ELF-1 (cell line): ENCODE measurements at places on chromosomes 12 and 14.

- peak; percentile 63 for DNase-seq
These were observed at the start of gene ANKS1B for GRCh38 chr12:99984271-99985128. Gene ANKS1B, minus strand, starts transcription at chr12:99984936. Its CDS starts 699 bp downstream, at chr12:99984237.

DNA sequence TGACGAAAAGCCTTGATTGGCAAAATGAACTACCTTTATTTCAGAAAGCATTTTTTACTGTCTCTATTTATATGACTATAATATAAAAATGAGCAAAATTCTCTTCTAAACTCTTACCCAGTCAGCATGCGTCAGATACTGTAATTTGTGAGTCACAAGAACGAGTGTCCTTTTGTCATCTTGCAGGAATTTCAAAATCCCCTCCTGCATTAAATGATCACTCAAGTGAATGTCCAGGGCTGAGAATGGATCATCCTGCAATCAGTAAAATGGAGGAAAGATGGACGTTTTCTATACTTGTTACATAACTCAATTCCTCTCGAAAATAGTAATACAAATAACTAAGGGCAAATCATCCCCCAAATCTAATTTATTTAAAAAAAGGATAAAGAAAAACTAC is 77.7 kb upstream of the KCNJ8 start:
- no peak for DNase-seq

GRCh38 chr12:50647479-50647878 is 116.4 kb upstream of the ATF1 start:
- DNase-seq: no peak

GRCh38 chr12:120065472-120065871 is 51.1 kb downstream of the RAB35 start:
- no peak for DNase-seq

- peak; percentile 22 for DNase-seq
These were observed 232.8 kb upstream of the SEL1L start for GRCh38 chr14:81766321-81766915.

DNA sequence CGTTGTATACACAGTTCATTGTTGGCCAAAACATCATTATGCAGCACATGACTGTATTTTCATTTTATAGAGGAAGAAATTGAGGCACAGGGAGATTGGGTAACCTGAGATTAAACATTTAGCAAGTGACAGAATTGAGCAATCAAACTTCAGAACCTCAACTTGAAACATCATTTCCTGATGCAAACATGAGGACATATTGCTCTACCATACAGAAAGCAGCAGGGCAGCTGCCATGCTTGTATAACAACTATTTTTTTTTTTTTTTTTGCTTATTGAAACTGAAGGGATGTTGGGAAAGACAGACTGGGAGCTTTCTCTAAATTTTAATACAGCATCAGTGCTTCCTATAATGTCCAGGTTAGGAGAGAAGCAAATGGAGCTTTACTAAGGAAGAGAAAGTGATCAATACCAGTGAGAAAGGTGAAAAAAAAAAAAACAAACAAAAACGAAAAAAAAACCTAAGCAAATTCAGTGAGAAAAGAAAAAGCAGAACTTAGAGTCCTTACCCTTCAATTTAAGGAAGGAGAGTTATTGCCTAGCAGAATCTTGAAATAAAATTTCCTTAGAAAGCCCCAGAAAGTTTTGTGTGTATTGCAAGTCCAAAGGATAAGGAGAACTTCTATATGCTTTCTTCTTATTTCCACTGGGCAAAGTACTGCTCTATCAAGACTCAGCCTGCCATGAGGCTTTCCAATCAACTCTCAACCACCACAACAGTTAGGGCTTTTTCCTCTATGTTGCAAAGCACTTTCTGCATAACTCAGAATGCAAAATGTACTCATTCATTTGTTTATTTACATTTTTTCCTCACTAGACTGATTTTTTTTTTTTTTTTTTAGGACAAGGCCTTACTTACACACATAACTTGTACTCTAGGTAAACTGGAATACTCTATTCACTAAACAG is 21.6 kb downstream of the BTG1 start:
- DNase-seq: no peak

- DNase-seq: no peak
These were observed 82.7 kb downstream of the BCL11B start for GRCh38 chr14:99189201-99189801.

- DNase-seq: no peak
These were observed 11.5 kb downstream of the PTGER2 start for GRCh38 chr14:52325630-52326029.

DNA sequence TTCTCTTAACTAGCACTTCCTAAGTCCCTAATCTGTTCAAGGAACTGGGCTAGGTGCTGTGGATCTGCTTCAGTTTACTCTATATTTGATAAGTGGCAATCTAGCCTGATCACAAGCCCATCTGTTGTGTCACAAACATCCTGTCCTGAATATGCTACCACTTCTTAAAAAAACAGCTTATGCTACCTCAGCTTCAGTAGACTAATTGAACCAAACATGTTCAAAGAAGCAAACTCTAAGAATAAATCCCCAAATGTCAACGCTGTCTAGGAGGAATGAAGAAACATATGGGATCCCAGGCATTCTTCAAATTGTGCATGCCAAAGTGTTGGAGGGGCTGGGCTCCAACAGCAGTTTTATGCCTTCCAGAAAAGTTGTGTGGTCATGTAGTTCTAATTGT is 10.4 kb upstream of the KCNH5 start:
- DNase-seq: no peak

DNA sequence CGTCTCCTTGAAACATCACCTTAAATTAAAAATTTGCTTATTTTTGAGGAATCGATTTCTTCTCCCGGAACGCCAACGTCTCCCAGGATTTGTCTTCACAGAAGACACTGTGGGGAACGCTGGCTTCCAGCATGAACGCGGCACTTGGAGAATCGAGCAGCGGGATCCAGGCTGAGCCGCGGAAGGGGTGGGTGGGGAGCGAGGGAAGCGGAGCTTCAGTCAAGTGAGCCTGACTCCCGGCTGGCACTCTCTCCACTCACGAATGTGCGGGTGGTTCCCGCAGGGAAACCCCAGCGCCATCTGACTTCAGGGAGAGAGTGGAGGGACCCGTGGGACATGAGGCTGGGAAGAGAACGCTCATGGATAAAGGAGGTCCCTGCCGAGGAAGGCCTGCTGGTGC is 506.0 kb upstream of the TMEM132C start:
- DNase-seq: no peak

- DNase-seq: no peak
These were observed 65.8 kb downstream of the GALNT16 start for GRCh38 chr14:69325646-69326265.

DNA sequence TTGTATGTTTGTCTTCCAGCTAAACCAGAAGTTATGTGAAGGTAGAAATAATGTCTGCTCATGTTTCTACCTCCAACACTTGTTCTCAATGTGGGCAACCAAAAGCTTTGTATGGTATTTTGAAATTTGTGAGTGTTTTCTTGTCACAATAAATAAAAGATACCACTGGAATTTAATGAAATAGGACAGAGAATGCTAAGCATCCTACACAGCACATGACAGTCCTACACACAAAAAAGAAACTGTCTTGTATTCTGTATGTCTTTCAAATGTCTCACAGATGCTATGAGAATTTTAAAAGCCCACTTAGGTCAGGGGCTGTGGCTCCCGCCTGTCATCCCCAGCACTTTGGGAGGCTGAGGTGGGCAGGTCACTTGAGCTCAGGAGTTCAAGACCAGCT is 68.9 kb downstream of the RALGAPA1 start:
- no peak for DNase-seq

DNA sequence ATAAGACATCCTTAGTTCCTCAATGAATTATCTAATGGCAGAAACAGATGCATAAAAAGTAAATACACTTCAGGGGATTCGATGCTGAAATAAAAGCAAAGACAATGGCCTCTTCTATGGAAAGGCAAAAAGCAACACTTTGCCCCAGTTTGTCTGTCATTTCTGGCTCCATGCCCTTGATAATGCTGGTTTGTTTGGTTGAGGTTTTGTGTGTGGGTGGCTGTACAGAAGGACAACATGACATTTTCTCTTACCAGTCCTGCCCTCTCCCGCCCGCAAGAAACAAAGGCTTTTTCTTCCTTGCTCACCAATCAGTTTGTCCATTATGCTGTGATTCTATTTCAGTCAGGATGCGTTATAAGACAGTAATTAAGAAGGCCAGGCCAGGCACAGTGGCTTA is 18.1 kb upstream of the WDR89 start:
- DNase-seq: no peak

- DNase-seq: no peak
These were observed 13.2 kb upstream of the COL2A1 start for GRCh38 chr12:48017496-48017895.

DNA sequence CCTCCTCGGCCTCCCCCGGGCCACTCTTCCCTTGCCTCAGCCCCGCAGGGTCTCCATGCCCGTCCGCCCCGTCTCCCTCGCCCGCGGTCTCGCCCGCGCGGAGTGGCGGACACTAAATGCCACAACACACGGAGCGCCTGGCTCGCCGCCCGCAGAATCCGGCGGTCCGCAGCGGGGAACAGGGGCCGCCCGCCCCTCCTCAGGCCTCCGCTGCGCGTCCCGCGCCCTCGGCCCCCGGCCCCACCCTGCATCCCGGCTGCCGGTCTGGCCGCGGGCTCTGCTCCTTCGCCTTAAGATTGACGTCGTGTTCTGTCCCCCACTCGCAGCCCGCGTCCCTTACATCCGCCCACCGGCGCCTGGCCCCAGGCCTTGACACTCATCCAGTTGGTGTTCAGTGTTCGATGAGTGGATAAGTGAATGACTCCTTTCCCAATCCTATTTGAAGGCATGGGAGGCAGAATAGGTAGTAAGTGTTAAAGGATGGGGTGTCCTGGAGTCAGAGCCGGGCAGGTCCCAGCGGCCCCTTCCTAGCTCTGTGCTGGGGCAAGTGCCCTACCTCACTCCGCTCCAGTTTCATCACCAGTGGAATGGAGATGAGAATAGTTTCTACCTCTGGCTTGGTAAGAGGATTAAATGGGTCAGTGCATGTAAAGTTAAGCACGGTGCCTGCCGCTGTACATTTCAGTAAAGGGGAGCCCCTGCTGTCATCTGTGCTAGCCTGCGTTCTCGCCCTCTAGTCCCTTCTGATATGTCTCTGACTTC is 622 bp downstream of the TECPR2 start:
- peak; percentile 30 for DNase-seq

GRCh38 chr14:99749763-99750715 is 43.2 kb upstream of the EML1 start:
- DNase-seq: no peak

- DNase-seq: peak; percentile 4
These were observed 518.1 kb downstream of the TRHDE start for GRCh38 chr12:72790273-72790672.

DNA sequence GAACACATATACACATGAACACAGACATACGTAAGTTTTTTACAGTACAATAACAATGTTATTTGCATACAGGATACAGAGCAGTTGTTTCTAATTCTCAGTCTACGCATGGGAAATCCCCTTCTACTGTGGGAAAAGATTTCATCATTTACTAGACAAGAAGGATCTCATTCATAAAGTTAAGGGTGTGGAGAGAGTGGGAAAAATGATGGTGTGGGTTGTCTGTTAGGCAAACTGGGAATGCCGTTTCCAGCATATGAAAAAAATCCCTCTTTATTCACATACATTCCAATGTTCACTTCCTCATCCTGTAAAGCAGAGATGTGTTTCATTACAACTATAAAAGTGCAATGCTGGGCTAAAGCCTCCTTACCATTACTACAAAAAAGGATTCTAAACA is 120.9 kb downstream of the SINHCAF start:
- no peak for DNase-seq

GRCh38 chr12:45540661-45541341 is 188.7 kb upstream of the ARID2 start:
- no peak for DNase-seq
